Gastroesophageal sphincter (tissue), 4 donors: ENCODE measurements at places on chromosomes 7 and 10.

- ATAC-seq: no peak
These were observed 27.8 kb downstream of the ZNF33A start for GRCh38 chr10:38038107-38038931.

DNA sequence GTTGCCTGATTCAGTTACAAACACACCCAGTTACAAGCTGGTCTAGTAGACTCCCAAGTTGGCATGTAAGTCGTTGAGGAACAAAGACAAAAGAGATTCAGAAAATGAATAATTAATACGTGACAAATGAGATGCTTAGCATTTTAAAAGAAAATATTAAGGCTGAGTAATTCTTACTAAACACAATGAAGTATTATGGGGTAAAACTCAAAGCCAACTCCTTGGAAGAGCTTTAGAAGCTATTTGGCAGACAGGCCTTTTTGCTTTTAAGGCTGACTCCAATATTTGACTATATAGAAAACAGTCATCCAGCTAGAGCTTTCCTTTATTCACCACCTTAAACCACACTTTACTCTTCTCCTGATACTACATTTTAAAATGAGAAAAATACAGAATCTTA is 5.4 kb downstream of the TRDMT1 start:
- no peak for ATAC-seq

DNA sequence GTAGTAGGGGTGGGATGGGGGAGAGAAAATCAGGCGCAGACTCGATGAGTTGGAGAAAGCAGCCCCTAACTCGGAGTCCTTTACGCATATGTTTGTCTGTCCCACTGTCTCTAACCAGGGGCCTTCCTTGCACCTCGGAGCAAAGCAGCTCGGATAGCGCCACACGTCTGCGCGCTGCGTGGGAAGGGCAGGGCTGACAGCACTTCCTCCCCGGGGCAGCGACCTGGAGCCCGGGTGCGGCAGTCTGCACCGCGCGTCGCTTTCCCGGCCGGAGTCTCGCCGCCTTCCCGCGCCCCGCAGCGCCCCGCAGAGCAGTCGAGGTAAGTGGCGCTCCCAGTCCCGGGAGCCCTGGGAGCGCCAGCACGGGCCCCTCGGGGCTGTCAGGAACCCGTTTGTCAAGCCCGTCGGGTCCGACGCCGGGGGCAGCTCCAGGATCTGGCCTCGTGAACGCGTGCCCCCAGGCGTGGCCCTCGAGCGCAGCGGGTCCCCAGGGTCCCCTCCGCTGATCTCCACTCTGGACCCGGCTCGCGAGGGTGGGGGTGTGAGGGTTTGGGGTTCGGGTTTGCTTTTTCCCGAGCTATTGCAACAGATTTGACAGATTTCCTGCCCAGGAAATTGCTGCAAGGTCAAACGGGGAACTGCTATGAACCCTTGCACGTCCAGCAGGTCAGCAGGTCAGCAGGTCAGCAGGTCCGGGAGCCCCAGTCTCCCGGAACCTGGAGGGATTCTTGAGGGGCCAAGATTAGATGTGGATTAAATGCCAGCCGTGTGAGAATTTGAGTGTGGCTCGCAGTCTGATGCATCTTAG is 597 bp downstream of the APBB1IP start:
- peak; percentile 49 for ATAC-seq

DNA sequence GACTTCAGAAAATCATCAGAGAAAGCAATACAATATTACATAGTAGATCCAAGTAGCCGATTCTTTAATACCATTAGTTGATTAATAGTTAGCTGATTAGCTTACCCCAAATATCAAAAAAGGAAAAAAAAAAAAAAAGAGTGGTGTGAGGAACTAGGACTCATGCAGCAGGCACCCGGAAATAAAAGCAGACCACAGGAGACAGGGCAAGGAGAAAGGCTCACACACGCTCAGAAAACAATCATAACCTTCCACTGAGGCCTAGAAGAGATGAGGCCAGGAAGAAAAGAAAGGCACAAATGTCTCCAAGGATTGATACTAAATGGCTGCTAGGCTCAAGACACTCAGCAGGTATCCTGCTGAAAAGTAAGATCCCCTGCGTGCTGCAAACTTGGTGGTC is 25.9 kb downstream of the TRDMT1 start:
- no peak for ATAC-seq
